ENCODE measurements at places on chromosomes 2 and 18. TPM values are rescaled to one million over a fixed set of nuclear protein-coding genes. Genes with fewer than 3 reads are reported as not detected.

Gene NIFK
- 22.1 TPM for polyA plus RNA-seq

Gene RGPD8
- 1.3 TPM for polyA plus RNA-seq

Gene STK16
- 26.8 TPM for polyA plus RNA-seq

Gene MC5R
- not detected for polyA plus RNA-seq

Gene CYTIP
- 5.0 TPM for polyA plus RNA-seq

Gene MYO3B
- 0.05 TPM for polyA plus RNA-seq

- no peak for DNase-seq
These were observed 11.1 kb upstream of the SLC4A10 start for GRCh38 chr2:161613161-161613560.

DNA sequence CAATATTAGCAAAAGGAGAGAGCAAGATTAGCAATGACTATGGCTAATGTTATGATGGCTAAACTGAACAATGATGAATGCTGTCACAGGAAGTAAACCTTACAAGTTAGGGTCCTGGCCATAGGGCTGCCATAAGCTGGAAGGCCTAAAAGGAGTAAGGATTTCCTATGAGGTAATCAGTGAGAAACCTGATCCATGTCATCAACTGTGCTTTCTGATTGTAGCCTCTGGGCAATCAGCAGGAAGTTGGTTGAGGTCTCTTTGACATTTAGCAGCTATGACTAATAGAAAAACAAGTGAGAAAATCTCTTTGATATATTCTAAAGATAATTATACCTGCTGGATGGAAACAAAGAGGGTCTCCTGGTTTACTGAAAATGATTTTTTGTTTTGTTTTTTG lies 193.0 kb downstream of the RAB3GAP1 start:
- no peak for DNase-seq

- DNase-seq = peak; percentile 79
These were observed 732 bp upstream of the ANXA4 start for GRCh38 chr2:69741229-69741574.

DNA sequence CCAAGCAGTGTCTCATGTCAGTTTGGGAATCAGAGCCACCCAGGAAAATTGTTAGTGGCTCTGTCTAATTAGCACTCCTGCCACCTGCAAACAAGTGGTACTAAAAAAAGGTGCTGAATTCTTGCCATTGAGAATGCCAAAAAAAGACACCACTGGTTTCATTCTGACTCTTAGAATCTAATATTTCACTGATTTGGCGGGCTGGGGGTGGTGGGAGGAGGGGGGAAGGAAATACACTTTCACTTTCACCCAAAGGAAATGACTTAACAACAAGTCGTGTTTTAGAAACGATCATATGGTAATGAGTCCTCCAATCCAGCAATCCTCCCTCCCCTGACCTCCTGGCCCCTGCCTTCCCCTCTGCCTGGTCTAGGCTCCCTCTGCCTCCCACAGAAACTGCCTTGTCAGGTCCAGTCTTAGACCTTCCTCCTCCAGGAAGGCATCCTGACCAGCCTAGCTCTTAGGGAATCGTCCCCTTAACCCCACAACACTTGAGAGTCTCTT lies 4.4 kb upstream of the KLHL29 start:
- DNase-seq = no peak

DNA sequence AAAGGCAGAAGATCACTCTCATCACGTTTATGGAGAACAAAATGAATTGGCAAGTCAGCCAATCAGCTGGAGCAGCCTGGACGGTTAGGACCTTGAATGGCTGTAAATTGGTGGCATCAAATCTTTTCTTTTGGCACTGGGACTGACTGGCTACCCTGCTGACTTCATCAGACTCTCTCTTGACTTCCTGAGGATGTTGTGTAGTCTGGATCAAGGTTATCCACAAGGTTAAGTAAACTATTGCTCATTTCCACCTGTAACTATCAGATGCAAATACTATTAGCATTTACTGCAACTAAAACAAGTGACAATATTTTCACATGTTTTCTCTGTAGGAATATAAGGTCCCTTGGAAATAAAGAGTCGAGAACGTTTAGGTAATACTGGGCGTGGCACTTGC lies 134.3 kb upstream of the RASGRP3 start:
- no peak for DNase-seq

DNA sequence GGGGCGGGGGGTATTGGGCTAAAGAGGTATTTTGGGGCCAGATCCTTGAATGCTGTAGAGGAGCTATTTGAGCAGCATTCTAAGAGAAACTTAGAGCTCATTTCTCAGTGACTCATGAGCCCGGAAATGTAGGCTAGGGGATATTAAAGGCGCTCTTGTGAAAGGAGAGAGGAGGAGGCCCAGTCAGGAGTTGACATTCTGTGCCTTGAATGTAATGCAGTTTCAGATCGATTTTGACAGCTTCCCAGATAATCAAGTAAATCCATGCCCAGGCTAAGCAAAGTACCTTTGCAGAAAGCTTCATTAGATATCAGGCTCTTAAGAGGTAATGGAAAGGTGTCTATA lies 1.5 kb downstream of the CAB39 start:
- DNase-seq = no peak

DNA sequence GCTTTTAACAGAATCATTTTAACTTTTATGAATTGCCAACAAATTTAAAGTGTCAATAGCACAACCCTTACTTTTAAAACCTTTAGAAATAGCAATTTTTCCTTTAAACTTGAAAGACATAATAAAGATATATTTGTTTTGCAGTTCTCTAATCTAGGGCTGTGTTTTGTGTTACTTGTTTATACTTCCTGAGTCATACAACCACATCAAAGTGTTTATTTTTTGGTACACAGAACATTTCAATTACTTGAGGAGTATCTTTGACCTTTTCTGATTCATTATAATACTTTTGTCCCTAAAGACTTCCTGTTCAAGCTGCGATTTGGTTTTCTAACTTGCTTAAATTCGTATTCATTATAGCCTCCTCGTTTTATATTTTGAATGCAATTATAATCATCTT lies 21.8 kb downstream of the TYW5 start:
- DNase-seq = no peak

DNA sequence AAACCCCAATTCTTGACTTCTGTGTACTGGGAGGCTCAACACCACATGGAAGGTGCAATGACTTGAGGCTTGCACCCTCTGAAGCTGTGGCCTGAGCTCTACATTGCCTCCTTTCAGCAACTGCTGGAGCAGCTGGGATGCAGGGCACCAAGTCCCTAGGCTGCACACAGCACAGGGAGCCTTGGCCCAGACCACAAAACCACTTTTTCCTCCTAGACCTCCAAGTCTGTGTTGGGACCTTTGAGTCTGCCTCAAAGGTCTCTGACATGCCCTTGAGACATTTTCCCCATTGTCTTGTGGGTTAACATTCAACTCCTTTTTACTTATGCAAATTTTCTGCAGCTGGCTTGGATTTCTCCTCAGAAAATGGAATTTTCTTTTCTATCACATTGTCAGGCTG lies 62.6 kb upstream of the KCNE4 start:
- DNase-seq = no peak

DNA sequence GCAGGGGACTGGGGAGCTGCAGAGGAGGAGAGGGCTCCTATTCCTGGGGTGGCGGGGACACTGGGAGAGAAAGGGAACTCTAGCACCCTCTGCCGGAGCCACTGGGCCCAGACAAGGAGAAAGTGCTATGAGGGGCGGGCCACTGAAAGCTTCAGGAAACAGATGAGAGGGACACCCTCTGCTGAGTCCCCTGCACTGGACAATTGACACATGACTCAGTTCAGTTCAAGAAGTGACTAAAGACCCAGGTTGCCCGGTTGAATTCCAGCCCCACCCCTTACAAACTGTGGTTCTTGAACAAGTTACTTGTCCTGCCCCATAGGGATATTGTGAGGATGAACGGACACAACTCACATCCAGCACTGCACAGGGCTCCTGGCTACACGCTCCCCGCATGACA lies 5.0 kb downstream of the RUFY4 start:
- no peak for DNase-seq

DNA sequence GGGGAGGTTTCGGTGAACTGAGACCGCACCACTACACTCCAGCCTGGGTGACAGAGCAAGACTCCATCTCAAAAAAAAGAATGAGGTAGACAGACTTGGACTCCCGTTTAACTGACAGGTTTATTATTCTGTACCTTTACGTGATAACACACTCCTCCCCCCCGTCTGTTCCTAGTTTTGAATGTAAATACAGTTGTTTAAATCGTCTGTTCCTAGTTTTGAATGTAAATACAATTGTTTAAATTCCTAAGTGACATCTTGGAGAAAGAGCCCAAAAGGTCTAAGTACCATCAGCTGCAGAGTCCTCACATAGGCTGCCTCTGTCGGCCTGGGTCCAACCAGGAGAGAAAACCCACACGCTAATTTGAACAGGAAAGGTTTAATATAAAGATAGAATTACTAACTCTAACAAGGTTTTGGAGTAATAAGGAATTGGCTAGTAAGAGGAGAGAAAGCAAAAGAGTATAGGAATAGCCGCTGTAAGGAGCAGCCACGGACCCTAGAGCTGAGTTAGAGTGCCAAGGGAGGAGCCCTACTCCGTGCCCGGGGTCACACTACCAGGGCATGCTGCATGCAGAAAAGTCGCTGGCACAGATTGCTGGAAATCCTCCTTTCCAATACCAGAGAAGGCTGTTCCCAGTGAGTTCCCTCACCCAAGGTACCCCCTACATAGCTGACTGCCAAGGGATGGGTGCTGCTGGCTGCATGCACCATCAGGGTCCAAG lies 83.5 kb upstream of the RANBP2 start:
- no peak for DNase-seq

- no peak for DNase-seq
These were observed 717.2 kb downstream of the TRIB2 start for GRCh38 chr2:13433954-13434353.

DNA sequence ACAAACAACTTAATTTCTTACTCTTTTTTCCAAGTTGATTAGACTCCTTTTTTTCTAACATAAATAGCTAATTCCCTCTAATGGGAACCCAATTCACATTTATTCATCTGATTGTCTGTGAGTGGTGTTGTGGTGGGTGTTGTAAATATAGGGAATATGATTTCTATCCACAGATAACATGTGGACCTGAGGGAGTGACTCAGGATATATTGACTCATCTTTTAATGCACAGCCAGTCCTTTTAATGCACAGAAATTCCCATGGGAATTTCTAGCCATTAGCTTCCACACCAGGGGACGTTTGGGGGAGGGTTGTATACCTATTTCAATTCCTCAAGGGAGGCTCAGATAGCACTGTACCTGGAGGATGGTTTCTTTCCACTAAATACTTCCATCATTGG lies 1339.6 kb upstream of the LRRTM1 start:
- DNase-seq = no peak

DNA sequence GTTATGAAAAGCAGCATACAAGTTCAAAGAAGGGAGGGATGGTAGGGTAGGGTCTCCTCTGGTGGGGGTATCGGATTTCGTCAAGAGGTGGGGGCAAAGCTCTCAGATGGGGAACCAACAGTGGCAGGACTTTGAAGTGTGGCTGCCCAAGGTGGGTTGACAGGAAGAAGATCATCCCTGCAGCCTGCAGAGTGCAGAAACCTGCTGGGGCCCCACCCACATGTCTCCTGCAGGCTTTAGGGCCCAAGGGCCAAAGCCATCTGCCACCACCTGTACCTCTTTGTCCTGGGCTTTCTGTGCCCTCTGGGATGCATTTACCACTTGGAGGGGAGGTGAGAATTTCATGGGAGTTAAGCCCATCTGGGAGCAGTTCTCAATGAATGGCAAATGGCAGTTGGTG lies 42.7 kb downstream of the KCNF1 start:
- DNase-seq = peak; percentile 22

- no peak for DNase-seq
These were observed 646.7 kb upstream of the ZNF804A start for GRCh38 chr2:183951630-183952029.

- DNase-seq = no peak
These were observed 18.4 kb downstream of the PREPL start for GRCh38 chr2:44342854-44343253.

- no peak for DNase-seq
These were observed 4.9 kb downstream of the SMC6 start for GRCh38 chr2:17748745-17749144.

GRCh38 chr2:167616997-167617396 lies 630.4 kb downstream of the STK39 start:
- no peak for DNase-seq

DNA sequence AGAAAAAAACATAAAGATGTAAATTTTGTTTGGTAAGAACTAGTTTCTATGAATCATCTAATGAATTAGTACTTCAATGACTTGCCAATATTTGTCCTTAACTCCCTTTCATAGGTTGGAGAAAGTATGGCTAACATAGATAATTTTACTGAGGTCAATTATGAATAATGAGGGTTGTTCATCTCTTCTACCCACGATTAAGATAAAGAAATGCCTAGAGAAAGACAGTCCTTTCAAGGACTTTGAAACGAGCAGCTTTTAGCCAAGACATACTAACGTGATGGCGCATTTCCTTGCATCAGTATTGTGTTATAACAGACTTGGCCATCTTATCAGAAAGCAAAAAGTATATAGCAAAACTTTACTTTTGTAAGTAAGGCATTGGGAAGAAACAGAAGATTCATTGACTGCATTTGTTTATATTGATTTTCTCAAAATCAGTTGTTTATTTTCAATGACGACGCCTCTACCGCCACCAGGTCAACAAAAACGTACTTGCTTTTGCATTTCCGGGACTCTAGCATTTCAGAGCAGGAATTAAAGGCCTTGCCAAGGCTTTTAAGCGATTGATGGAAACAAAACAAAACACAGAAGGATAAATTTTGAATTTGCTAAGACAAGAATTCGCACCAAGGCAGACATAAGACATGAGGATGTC lies 961 bp downstream of the RBM43 start:
- no peak for DNase-seq

- DNase-seq = peak; percentile 56
These were observed 30.6 kb downstream of the ADRA2B start for GRCh38 chr2:96085541-96086355.

GRCh38 chr2:70806013-70806412 lies 14.4 kb downstream of the CLEC4F start:
- DNase-seq = no peak

DNA sequence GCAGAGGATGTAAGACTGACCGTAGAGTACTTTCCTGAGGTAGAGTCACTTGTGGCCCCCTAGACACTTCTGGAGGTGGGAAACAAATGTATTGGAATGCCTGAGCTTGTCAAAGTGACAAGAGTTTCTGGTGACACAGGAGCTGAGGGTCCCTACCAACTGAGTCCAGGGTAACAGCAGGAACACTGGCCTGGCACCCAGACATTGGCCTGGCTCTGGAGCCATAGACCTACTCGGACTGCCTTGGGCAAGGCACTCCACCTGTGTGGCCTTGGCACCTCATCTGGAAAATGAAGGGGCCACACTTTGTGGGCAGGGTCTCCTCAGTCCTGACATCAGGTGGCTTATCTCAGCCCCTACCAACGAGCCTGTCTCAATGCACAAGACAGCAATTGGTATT lies 398.2 kb upstream of the CELF4 start:
- DNase-seq = no peak

DNA sequence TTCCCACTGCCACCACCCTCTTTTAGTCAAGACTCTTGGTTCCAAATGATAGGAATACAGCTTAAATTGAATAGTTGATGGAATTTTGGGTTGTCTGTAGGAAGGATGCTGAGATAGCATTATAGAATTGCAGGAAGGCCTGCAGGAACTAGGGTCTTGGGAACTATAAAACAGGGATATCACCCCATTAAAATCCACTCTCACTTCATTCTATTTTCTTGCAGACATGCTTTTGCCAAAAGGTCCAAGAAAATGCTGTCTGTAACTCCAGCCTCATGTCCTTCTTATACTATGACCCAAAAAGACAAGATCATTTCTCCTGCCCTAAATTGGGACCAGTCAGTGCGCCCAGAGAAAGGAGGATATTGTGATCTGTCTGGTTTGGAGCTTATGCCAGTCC lies 89.1 kb downstream of the COMMD1 start:
- no peak for DNase-seq

GRCh38 chr2:100291152-100291970 lies 30.9 kb downstream of the LONRF2 start:
- peak; percentile 54 for DNase-seq
